ENCODE measurements at places on chromosomes 3 and 15.

- no peak for DNase-seq
These were observed 390.9 kb upstream of the ADAMTS9 start for GRCh38 chr3:65078748-65079147.

DNA sequence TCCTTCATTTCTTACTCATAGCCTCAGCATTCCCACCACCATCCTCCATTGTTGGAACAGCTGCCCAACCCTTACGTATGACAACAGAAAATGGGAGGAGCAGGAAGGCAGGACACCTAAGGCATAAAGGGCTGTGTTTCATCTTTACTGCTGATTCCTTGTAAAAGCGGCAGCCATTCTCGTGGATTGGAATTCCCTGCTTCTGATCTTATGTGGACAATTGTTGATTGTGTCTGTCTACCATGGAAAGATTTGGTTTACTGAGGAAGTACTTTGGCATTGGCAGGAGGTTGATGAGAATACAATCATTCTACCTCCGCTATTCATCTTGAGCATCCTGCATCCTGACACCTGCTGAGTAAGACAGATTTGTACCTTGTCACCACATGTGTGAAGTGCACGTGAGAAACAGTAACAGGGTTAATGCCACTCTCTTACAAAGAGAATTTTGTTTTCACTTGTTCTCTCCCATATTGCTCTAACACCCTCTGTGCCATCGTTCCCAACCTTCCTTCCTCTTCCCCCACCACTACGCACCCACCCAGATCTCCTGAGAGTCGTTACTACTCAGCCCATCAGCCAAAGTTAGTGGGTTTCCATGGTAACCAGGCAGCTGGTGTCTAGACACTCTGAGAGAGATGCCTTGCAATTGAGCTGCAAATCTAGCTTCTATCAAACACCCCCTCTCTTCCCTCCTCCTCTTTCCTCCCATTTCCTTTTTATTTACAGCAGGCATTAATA is 75.7 kb downstream of the GAP43 start:
- DNase-seq, result no peak

DNA sequence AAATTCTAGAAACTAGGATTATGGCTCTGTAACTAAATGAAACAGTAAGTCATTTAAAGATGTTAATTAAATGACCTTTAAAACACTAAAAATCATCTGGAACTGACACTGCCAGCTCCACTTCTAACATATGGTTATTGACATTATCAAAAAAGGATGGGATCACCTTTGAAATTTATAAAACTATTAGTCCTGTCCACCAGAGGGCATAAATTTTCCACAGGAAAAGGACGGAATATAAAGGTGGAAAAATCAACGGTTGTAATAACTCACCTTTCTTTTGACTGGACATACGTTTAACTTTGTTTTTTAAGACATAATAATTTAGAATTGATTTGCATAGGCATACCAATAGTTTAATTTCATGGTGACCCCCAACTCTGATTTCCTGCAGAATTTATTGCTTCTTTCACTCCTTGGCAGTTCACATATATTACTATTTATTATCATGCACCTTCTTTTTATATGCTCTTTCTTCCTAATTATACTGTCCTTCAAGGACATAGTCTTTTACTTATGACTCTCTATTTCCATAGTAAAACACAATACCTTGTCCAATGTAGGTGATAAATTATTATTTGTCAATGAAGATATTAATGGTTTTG is 345.7 kb downstream of the CADM2 start:
- no peak for DNase-seq

DNA sequence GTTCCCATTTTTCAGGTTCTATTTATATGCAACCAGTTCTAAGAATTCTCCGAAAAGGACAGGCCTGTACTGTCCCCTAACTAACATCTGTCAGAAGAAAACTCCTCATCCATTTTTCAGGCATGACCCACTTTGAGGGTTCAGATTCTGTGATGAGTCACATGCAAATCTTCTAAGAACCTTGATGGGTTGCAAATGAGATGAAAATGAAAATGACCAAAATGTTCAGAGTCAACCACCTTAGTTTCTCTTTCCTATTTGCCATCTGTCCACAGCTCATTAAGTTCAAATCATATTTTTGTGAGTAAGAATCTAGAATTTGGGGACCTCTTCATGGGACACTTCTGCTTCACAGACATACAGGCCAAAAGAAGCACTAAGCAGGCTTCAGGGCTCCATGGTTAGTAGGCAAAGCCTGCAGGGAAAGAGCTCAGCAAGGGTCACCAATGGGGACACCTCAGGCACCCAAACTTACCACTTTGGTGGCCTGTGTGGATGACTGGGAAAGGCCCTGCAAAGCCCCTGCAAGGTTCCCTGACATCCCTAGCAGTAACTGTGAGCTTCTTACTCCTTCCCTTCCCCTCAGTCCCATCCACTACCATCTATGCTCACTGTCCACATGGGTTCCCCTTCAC is 122.0 kb downstream of the WDR76 start:
- DNase-seq, result no peak

- no peak for DNase-seq
These were observed 509.1 kb downstream of the FOXP1 start for GRCh38 chr3:71074423-71074822.

- DNase-seq, result no peak
These were observed 21.1 kb downstream of the CCPG1 start for GRCh38 chr15:55387027-55387426.

DNA sequence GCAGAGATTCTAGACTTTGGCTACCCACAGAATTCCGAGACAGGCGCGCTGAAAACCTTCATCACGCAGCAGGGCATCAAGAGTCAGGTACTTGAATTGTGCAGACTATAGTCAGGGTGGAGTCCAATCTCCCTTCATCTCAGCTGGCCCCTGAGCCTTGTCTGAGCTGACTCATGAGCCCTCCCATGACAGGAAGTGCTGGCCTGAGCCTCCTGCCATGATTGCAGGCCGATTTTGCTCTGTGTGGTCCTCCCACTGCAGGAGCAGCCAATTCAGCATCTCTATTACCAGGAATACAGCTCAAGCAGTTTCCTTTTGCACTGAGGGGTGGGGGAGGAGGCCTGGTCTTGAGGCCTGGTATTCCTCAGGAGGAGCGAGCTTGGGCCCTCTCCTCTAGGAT is 5.5 kb downstream of the AP2M1 start:
- DNase-seq, result no peak

GRCh38 chr3:46844397-46844796 is 18.8 kb downstream of the MYL3 start:
- no peak for DNase-seq

- DNase-seq, result no peak
These were observed 98.9 kb upstream of the MME start for GRCh38 chr3:154981201-154981600.

DNA sequence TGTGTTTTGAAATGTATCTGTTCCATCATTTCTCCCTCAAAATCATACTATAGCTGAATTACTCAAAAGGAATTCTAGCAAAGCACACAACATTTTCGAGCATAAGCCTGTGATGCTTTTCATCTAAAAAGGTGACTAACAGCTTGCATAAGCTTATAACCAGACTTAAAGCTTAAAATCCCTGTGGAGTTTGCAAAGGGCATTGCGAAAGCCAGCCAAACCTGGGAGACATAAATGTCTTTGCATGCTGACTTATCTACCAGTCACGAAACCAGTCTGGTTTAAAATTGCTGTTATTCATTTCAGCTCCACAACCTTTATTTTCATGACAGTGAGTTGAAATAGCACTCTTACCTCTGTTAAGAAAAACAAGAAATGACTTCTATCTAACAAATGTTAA is 35.6 kb upstream of the LIPC start:
- DNase-seq, result peak; percentile 4

DNA sequence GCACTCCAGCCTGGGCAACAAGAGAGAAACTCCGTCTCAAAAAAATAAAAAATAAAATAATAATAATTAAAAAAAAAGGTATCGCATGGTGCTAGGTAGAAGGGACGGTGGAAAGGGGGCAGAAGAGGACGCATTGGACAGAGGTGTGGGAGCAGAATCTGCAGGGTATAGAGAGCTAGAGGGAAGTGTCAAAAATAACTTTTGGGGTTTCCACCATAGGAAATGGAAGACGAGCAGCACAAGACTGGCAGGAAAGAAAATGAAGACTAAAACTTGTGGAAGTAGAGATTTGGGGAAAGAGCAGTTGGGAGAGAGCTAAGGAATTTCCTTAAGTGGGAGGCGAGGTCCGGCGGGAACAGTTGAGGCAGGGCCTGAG is 585 bp upstream of the MKRN2 start:
- no peak for DNase-seq

DNA sequence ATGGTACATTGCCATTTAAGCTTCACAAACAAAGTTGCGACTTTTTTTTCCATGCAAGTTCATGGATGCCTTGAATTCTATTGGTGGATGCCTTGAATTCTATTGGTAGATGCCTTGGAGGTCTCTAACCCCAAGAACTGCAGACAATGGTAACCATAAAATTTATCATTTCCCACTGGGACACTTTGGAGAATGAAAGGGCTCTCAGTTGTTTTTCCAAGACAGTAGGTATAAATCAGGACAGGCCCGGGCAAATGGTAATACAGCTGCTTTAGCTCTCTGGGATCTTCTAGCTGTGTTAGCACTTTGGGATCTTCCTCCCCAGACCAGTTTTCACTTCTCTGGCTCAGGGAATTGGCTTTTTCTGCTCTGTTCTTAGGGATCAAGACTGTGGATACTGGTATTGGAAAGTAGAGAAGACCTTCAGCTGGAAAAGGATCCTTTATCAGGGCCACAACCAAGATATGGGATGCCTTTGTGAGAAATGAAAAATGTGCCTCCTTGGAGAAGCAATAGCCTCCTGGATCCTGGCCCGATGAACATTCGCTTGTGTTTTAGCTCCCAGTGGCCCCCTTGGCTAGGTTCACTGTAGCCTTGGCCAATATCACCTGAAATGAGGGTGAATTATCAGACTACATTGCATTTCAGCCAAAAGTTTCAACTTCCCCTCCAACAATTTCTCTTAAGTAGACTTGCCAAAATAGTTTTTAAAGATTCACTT is 8.3 kb downstream of the LRRC3B start:
- no peak for DNase-seq

- DNase-seq, result no peak
These were observed 61.0 kb upstream of the RPL32 start for GRCh38 chr3:12902181-12902999.

DNA sequence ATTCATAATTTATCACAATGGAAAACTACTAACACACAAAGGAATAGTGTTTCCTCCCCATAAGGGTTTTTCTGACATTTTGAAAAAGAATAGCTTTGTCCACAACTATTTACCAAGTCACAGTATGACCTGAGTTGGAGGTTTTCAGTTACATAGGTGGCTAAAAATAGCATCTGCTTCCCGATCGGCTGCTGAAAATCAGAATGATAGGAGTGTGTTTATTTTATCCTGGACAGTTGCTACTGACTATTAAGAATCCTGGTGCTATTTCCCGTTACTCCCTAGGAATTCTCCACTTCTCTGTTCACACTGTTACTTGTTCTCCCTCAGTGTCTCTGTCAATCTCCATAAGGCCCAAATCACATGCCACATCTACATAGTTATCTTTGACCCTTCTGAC is 353.9 kb upstream of the RARB start:
- no peak for DNase-seq

DNA sequence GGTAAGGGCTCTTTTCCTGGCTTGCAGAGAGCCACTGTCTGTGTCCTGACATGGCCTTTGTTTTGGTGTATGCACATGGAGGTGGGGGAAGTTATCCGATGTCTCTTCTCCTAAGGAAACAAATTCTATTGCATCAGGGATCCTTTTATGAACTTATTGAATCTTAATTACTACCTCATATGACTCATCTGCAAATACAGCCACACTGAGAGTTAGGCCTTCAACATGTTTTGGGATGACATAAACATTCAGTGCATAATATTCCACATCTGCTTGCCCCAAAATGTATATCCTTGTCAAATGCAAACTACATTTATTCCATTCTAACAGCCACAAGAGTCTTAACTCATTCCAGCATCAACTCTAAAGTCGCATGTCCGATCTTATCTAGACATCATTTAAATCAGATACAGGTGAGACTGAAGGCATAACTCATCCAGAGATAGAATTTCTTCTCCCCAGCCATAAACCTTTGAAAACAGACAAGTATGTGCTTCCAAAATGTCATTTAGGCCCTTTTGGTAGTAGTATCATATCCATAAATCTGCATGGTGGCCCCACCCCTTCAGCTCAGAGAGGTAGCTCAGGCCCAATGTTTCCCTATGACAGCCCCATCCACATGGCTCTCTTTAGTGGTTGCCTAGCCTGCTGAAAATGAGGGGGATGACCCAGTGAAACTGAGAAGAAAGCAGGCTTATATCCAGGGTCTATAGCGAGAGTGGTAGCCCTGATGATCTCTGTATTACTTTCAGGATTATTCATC is 289.5 kb upstream of the ALCAM start:
- DNase-seq, result no peak

DNA sequence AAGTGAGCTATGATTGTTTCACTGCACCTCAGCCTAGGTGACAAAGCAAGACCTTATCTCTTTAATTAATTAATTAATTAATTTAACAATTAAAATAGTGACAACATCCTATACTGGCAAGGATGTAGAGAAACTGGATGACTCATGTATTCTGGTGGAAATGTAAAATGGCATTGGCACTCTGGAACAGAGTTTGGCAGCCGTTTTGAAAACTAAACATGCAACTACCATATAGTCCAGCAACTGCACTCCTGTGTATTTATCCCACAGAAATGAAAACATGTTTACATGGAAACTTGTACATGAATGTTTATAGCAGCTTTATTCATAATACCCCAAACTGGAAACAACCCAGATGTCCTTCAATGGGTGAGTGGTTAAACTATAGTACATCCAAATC is 56.6 kb downstream of the ANP32A start:
- DNase-seq, result no peak

Data from C1 segment of cervical spinal cord (tissue), 14 donors.